HCT116 (cell line): ENCODE measurements at places on chromosomes 5 and 9. TPM values are rescaled to one million over a fixed set of nuclear protein-coding genes. Genes with fewer than 3 reads are reported as not detected.

DNA sequence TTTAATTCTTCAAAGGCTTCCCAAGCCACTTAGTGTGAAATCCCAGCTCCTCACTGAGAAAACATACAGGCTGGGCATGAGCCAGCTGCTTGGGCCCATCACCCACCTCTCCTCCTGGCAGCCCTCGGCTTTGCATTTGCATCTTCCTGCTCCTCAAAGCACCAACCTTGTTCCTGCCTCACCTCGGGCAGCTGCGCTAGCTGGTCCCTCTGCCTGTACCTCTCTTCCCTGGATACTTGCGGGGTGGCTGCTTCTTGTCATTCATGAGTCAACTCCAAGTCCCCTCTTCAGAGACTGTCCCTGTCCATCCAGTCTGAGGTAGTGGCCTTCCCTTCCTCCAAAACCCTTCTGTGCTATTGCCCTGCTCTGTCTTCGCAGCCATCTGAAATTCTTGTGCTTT is 116.1 kb upstream of the CXCL14 start:
- H3K27ac ChIP-seq: no peak overlapping the region
- DNase-seq: no peak
- no peaks in the 10 kb centered on the region for H3K36me3 ChIP-seq
- H3K4me3 ChIP-seq: no peak overlapping the region
- no peaks in the 10 kb centered on the region for H3K4me1 ChIP-seq
- peaks cover 4% of the 10 kb centered on the region; the same call in 1 of the 2 replicates for H3K27me3 ChIP-seq

DNA sequence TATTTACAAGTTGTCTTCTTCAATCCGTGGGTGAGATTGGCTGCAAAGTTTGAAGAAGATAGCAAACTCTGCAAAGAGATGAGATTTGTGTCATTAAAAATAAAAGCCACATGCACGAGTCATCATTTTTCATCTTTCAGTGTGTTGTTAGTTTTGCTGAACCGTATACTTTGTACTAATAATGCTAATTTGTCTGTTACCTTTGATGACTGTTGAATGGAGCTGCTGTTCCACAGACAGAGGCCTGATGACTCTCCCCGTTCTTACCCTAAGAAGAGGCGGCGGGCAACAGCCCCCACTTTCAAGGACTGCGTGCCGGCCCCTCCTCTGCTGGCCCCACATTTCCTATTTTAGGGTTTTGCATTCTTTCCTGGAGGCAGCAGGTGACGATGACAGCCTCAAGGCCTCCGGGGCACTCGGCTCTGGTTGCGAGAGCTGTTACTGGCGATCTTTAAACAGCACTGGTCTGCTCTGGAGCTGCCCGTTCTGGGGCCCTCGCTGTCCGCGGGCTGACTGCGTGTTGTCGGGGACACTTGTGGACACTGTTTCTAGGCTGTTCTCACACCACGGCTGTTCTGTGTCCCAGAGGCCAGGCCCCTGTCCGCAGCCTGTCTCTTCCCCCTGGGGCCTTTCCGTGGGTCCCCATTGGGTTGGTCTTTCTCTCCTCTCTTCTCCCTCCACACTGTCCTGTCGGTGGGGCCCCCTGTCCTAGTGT is 35.1 kb downstream of the NDUFS6 start:
- H3K4me3 ChIP-seq: no peak overlapping the region
- no peaks in the 10 kb centered on the region for H3K27me3 ChIP-seq
- no peak for DNase-seq
- no peaks in the 10 kb centered on the region for H3K4me1 ChIP-seq

- no peak overlapping the region for H3K27ac ChIP-seq
- H3K36me3 ChIP-seq: peaks cover 41% of the 10 kb centered on the region
- no peaks in the 10 kb centered on the region for H3K27me3 ChIP-seq
- no peak overlapping the region for H3K4me3 ChIP-seq
- DNase-seq: no peak
Observed at GRCh38 chr9:34086864-34087263, 38.2 kb upstream of the UBAP2 start.

DNA sequence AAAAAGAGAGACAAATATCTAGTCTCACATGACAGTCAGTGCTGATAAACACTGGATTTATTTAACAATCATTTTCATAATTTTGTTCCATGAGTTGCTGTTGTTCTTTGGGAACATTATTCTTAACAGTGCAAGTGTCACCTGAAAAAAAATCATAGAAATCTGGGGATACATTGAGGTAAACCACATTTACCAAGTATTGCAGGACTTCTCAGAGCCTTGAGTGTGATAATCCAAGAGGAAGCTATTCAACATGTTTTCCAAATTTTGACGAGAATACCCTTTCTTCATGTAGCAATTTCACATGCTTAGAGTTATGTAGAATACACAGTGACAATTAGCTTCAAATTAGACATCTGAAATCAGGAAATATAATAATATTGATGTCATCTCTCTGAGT is 108.5 kb downstream of the MEGF10 start:
- H3K4me3 ChIP-seq: no peak overlapping the region
- no peak overlapping the region for H3K27ac ChIP-seq
- no peak for DNase-seq
- H3K4me1 ChIP-seq: no peaks in the 10 kb centered on the region
- H3K27me3 ChIP-seq: peaks cover 8% of the 10 kb centered on the region; the same call in 1 of the 2 replicates

The FAM153A gene
- not detected for total RNA-seq

DNA sequence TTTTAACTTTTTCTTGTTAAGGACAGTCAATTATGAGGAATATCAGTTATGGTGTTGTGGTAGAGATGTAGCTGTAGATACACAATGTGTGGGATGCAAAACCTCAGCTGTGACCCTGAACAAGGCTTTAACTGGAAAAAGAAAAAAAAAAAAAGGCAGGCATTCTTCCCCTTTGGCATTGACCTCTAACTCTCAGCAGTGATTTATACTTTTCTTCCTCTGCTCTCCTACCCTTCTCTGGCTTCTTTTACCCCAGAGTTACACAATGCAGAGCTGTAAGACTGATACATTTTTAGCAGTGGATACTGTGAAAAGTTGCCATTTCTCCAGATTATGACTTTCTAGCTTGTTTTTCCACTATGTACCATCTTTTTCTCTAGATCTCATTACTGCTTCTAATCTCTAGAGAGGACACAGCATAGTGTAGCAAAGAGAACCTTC is 2.0 kb downstream of the CTNNAL1 start:
- peaks cover 2% of the 10 kb centered on the region; the same call in 1 of the 2 replicates for H3K36me3 ChIP-seq
- peak overlapping the region; percentile 84; the same call in 1 of the 2 replicates for H3K4me3 ChIP-seq
- H3K27me3 ChIP-seq: no peaks in the 10 kb centered on the region
- no peak for DNase-seq
- H3K27ac ChIP-seq: peak overlapping the region; percentile 91; the same call in 1 of the 2 replicates

- no peak for DNase-seq
- H3K27ac ChIP-seq: no peak overlapping the region
- H3K4me1 ChIP-seq: no peaks in the 10 kb centered on the region
- H3K27me3 ChIP-seq: no peaks in the 10 kb centered on the region
- H3K36me3 ChIP-seq: no peaks in the 10 kb centered on the region
- no peak overlapping the region for H3K4me3 ChIP-seq
Observed at GRCh38 chr9:13590996-13591395, 311.5 kb upstream of the MPDZ start.

GRCh38 chr5:151584057-151584937 is 6.8 kb downstream of the FAT2 start:
- no peaks in the 10 kb centered on the region for H3K36me3 ChIP-seq
- H3K27me3 ChIP-seq: no peaks in the 10 kb centered on the region; the same call in 1 of the 2 replicates
- no peak overlapping the region for H3K4me3 ChIP-seq
- H3K4me1 ChIP-seq: no peaks in the 10 kb centered on the region
- DNase-seq: no peak

DNA sequence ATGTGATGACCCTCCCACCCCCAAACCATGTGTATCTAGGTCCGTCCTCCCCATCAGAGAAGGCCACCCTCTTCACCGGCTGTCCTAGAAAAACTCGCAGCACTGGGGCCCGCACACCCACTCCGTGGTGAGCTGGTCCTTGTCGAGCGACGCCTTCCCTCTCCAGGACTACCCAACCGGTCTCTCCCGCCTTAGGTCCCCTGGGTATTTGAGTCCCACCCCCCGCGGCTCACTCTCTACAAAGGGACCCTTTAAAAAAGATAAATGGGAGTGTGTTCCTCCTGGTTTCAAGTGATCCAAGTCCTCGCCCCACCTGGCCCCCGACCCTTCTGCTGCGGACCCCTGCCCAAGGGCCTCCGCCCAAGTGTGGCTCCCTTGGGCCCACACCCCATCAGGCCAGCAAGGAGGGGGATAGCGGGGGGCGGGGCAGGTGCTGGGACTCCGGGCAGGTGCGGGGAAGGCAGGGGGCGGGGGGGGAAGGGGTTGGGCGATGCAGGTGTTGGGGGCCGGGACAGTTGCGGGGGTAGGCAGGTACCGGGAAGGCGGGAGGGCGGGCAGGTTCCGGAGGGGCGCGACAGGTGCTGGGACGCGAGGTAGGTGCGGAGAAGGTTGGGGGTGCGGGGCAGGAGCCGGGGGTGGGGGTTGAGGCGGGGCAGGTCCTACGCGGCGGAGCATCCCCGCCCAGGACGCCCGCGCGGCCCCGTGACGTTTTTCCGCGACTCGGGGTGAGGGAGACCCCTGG is 970 bp upstream of the ARRDC1 start:
- peak overlapping the region; percentile 26 for H3K4me3 ChIP-seq
- no peaks in the 10 kb centered on the region for H3K36me3 ChIP-seq
- no peak overlapping the region; the same call in 1 of the 2 replicates for H3K27ac ChIP-seq
- no peaks in the 10 kb centered on the region for H3K27me3 ChIP-seq

The CARTPT gene
- not detected for total RNA-seq

DNA sequence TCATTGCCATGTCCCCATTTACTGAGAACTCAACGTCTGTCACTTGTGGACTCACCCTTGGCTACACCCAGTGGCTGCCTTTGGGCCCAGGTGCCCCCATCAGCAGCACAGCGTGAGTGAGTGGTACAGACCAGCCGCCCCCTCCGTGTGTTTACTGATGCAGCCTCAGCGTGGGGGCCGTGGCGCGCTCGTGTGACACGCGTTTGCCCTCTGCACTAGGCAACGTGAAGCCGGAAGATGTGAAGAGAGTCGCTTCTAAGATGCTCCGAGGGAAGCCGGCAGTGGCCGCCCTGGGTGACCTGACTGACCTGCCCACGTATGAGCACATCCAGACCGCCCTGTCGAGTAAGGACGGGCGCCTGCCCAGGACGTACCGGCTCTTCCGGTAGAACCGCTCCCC is 12.4 kb downstream of the PMPCA start:
- DNase-seq: no peak
- no peaks in the 10 kb centered on the region for H3K27me3 ChIP-seq
- no peak overlapping the region for H3K4me3 ChIP-seq
- H3K4me1 ChIP-seq: no peaks in the 10 kb centered on the region
- H3K27ac ChIP-seq: no peak overlapping the region

DNA sequence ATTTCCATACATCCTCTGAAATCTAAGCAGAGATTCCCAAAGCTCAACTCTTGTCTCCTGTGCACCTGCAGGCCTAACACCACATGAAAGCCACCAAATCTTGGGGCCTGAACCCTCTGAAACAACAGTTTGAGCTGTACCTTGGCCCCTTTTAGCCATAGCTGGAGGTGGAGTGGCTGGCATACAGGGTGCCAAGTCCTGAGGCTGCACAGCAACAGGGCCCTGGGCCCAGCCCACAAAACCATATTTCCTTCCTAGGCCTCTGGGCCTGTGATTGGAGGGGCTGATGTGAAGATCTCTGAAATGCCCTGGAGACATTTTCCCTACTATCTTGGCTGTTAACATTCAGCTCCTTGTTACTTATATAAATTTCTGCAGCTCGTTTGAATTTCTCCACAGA is 26.5 kb downstream of the DOCK2 start:
- peaks cover 25% of the 10 kb centered on the region for H3K27me3 ChIP-seq
- H3K36me3 ChIP-seq: no peaks in the 10 kb centered on the region
- no peak for DNase-seq
- H3K4me1 ChIP-seq: no peaks in the 10 kb centered on the region
- H3K4me3 ChIP-seq: no peak overlapping the region

DNA sequence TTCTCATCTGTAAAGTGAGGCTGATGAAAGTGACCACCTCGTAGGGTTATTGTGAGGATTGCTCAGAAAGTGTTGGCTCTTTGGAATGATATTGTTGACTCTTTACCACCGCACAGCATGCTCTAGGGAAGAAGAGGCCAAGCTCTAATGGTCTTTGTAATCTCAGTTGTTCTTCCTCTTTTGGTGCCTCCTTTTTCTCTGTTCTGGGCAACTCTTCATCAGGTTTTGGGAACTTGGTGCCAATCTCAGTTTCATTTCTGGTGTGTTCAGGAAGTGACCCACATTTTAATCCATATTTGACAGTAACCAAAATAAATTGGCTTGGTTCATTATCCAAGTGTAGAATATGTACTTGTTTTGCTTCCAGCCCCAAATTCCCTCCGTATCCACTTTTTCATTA is 25.1 kb downstream of the ARHGAP26 start:
- H3K27me3 ChIP-seq: no peaks in the 10 kb centered on the region
- H3K27ac ChIP-seq: no peak overlapping the region
- no peak overlapping the region for H3K4me3 ChIP-seq
- no peaks in the 10 kb centered on the region; the same call in 1 of the 2 replicates for H3K4me1 ChIP-seq

GRCh38 chr5:55316837-55317236 is 9.0 kb downstream of the MTREX start:
- H3K4me3 ChIP-seq: no peak overlapping the region
- DNase-seq: no peak
- no peaks in the 10 kb centered on the region for H3K36me3 ChIP-seq
- no peaks in the 10 kb centered on the region for H3K27me3 ChIP-seq
- no peaks in the 10 kb centered on the region for H3K4me1 ChIP-seq

- no peak overlapping the region for H3K27ac ChIP-seq
- no peak overlapping the region for H3K4me3 ChIP-seq
- H3K27me3 ChIP-seq: no peaks in the 10 kb centered on the region
- H3K4me1 ChIP-seq: peaks cover under 1% of the 10 kb centered on the region; the same call in 1 of the 2 replicates
- no peaks in the 10 kb centered on the region for H3K36me3 ChIP-seq
- DNase-seq: no peak
Observed at GRCh38 chr5:108867656-108868055, 120.0 kb downstream of the FER start.

GRCh38 chr9:74277532-74277931 is 219.6 kb upstream of the RORB start:
- no peaks in the 10 kb centered on the region for H3K4me1 ChIP-seq
- no peak overlapping the region for H3K27ac ChIP-seq
- no peaks in the 10 kb centered on the region for H3K36me3 ChIP-seq
- H3K27me3 ChIP-seq: no peaks in the 10 kb centered on the region
- no peak for DNase-seq

The ROR2 gene
- total RNA-seq: 15.7 TPM

- DNase-seq: no peak
- no peaks in the 10 kb centered on the region for H3K27me3 ChIP-seq
- no peak overlapping the region for H3K4me3 ChIP-seq
- no peaks in the 10 kb centered on the region for H3K36me3 ChIP-seq
Observed at GRCh38 chr5:134594797-134595457, 37.7 kb downstream of the SAR1B start.

GRCh38 chr9:83219154-83219923 is 156.4 kb upstream of the RASEF start:
- no peak overlapping the region for H3K27ac ChIP-seq
- peak overlapping the region; percentile 54 for H3K4me3 ChIP-seq
- peaks cover 9% of the 10 kb centered on the region; the same call in 1 of the 2 replicates for H3K27me3 ChIP-seq
- 0 out of 2 replicates have a peak, but pooled peaks cover 3% of the 10 kb centered on the region for H3K4me1 ChIP-seq
- no peaks in the 10 kb centered on the region for H3K36me3 ChIP-seq
- peak; percentile 47 for DNase-seq

The PRLR gene
- 0.10 TPM for total RNA-seq

The GARNL3 gene
- 8.8 TPM for total RNA-seq

GRCh38 chr5:151038412-151038745 is 18.0 kb downstream of the GPX3 start:
- H3K4me1 ChIP-seq: peaks cover 62% of the 10 kb centered on the region
- peaks cover 11% of the 10 kb centered on the region; the same call in 1 of the 2 replicates for H3K36me3 ChIP-seq
- DNase-seq: no peak

The DDX4 gene
- total RNA-seq: not detected

The ZNF658 gene
- 4.0 TPM for total RNA-seq

The MAMDC2 gene
- 1.2 TPM for total RNA-seq

GRCh38 chr9:17994695-17995425 is 416.0 kb downstream of the SH3GL2 start:
- no peaks in the 10 kb centered on the region for H3K4me1 ChIP-seq
- H3K4me3 ChIP-seq: no peak overlapping the region
- no peaks in the 10 kb centered on the region for H3K27me3 ChIP-seq
- H3K27ac ChIP-seq: no peak overlapping the region

The STKLD1 gene
- 0.37 TPM for total RNA-seq
